GM12891 (cell line): ENCODE measurements at places on chromosomes 6 and 20.

DNA sequence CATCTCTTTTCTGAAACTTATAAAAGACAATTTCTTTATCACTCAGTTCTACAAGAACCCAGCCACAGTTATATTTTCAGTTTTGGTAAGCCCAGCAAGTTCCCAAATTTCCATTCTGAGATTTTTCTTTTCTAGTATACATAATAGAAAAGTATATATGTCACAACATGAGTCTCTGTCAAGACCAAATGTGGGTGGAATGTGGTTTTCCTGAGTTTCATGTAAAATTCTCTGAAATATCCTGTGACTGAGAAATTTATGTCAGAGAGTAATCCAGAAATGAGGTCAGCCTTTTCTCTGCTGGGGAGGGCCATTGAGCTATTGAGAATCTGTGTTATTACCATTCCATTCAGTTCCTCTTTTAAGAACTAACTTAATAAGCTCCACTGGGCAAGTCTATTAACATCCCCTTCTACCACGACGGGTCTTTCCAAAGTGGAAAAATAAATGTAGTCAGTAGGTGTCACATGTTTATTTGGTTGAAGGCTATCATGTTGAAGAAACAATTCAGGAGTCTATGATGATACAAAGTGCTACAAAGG, 100.7 kb upstream of the HMGN3 start:
- peak; percentile 1 for DNase-seq

DNA sequence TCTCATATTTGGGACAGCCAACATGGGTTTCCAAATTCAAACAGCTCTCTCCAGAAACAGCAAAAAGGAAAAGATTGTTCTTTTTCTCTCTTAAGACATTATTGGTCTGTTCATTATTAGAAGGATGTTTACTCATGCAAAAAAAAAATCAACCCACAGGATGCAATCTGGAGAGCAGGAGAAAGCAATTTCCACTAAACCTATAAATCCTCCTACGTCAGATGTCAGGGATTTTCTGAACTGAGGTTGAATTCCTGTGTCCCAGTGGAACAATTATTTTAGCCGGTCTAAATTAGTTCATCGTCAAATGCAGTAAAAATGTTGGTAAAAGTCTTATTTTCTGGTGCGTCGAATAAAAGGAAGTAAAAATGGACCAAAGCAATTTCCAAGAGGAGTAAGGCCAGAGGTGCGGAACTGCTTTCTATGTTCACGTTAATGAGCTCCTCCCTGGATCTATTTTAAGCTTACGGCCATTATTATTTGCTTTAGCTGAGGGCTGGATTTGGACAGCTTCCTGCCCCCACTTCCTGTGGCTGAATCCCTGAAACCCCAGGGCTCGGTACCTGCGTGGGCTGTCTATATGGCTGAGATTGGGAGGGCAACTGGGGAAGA, at the start of gene GABRR1:
TSS of gene GABRR1 (minus strand) at position 60 of the 612 bp plus-strand sequence. CDS start at position 24, 36 bp downstream.
- DNase-seq, result no peak

DNA sequence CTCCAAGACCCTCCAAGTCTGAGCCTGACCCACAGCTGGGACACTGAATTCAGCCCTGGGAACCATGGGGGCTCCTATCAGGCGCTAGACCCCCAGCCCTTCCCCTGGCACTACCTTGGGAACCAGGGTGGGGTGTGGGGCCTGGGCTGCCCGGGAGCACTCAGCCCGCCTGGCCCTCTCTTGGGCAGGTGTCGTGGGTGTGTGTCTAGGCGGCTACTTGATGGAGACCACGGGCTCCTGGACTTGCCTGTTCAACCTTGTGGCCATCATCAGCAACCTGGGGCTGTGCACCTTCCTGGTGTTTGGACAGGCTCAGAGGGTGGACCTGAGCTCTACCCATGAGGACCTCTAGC, 14.6 kb downstream of the SLC17A9 start:
- DNase-seq, result no peak

- DNase-seq, result no peak
Measured at GRCh38 chr6:28944412-28944865, 20.7 kb upstream of the TRIM27 start.

DNA sequence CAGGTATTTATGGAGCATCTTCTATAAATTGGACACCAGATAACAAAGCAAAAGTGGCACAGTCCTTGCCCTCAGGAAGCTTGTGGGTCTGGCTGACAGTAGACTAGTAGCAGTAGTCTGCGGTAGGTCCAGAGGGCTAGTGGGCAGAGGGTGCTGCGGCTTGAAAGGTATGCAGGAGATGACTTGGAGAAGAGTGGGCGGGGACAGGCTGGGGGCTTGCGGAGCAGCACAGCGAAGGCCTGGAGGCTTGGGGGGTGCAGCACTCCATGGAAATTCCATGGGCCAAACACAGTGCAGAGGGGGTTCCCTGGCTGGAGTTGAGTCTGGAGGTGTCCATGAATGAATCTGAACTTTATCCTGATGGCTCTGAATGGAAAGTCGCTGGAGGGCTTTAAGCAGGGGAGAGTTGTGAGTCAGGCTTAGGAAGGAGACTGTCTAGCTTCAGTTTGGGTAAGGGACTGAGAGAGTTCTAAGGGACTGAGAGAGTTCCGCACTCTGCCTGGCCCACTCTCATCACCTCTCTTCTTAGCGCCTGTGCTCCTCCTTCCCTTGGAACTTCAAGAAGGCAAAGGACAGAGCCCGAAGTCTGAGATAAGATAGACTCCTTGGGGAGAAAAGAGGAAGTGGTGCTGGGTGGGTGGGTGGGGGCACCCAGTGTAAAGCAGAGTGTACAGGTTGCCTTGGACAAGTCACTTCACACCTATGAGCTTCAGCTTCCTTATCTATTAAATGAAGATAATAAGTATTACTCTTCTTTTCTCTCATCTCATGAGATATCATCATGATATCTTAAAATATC, 8.8 kb downstream of the PKIG start:
- no peak for DNase-seq

DNA sequence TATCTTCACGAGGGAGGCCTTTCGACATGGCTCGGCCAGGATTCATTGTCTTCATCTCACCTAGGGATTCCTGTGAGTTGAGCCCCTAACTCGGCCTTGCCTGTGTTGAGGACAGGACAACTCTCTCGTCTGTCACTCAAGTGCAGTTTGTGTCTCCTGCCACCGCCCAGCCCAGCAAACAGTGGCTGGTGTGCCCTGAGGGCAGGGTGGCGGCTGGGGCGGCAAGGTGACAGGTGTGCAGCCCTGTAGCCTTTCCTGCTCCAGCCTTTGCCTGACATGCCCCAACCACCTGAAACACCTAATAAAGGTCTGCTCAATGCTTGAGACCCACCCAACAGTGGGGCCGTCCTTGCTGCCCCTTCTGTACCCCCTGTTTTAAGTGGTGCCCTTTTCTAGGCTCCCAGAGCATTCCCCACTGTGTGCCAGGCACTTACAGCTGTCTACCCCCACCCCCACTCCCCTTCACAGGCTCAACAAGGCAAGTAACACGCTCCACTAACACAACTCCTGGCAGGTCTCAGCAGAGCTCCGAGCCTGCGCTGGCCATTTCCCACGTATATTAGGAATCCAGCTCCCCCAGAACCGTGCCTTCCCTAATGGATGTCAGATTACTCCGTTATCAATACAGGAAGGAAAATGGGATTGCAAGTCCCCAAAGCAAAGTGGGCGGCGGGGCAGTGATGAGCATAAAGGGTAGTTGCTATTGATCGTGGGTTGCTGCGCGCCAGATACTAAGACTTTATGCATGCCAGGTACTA, 17.7 kb downstream of the GFRA4 start:
- no peak for DNase-seq

GRCh38 chr6:104537180-104537579, 322.5 kb downstream of the HACE1 start:
- no peak for DNase-seq

GRCh38 chr20:2749343-2749950, 51.0 kb downstream of the CPXM1 start:
- no peak for DNase-seq

DNA sequence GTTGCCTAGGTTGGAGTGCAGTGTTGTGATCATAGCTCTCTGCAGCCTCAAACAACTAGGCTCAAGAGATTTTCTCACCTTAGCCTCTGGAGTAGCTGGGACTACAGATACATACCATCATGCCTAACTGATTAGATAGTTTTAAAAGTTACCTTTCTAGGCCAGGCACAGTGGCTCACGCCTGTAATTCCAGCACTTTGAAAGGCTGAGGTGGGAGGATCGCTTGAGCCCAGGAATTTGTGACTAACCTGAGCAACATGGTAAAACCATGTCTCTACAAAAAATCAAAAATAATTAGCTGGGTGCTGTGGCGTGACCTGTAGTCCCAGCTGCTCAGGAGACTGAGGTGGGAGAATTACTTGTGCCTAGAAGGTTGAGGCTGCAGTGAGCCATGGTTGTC, 41.2 kb downstream of the SLC17A5 start:
- DNase-seq, result no peak

DNA sequence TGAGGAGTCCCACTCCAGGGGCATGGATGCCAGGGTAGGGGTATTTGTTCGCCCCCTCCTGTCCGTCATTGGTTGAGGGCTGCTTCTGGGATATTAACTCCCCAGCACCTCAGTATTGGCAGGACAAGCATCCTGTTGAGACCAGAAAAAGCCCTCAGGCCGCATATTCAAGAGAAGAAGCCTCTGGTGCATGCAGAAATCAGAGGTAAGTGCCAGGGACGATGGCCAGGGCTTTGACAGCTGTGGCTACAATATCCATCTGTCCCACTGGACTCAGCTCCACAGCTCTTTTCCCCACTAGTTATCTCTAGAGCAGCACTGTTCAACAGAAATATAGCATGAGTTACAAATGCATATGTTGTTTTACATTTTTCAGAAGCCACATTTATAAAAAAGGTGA, 651.3 kb downstream of the KIF16B start:
- no peak for DNase-seq

DNA sequence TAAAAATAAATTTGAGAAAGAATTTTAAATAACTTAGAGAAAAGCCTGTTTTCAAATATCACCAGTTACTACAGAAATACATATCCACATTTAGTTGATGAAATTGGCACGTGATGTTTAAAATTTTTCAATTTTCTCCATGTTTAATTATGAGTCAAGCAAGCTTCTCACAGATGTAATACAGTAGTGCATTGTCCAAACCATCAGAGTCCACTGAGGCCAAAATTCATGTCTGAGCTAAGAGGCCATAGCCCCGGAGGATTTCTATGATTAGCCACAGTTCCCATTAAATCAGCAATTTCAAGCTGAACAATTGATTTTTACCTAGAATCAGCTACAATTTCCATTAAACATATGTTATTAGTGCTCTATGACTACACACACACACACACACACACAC, 387.0 kb downstream of the LAMA2 start:
- DNase-seq, result no peak

- DNase-seq, result peak; percentile 74
Measured at GRCh38 chr20:47663354-47664067, 121.8 kb downstream of the SULF2 start.

DNA sequence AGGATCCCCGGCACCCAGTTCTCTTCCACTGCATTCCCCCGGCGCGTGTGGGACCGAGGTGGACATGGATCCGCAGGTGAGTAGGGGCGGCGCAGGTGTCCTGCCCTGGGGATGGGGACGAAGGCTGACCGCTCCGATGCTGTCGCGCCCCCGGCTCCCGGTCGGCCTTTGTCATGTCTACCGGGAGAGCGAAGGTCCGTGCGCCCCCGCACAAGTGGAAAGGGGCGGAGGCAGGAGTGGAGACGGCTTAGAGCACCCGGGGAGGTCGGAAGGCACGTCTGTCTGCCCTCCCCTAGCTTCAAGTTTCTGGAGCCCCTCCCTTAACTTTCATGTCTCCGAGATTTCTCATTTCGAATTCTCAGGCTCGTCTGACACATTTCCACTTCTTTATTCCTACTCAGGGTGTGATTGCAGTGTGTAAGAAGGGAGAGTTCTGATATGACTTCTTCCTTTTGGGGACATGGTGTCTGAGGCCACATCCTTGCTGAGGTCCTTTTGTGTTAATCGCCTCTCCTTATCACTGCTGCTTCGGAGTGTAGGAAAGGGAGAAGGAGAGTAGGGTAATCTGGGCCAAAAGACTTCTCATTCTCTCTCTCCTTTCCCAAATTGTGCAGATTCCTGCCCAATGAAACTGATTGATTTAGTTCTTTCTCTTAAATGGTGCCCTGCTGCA, 435 bp downstream of the KIFC1 start:
- DNase-seq, result peak; percentile 34

- no peak for DNase-seq
Measured at GRCh38 chr6:165664559-165665383, 1.7 kb upstream of the PDE10A start.
